ENCODE measurements at places on chromosomes 1 and 21.
A peak's percentile ranks its signal among the peaks of the same experiment; 100 is the strongest.

- DNase-seq, result no peak
Observed at GRCh38 chr1:160429125-160429561, 28.8 kb downstream of the VANGL2 start.

DNA sequence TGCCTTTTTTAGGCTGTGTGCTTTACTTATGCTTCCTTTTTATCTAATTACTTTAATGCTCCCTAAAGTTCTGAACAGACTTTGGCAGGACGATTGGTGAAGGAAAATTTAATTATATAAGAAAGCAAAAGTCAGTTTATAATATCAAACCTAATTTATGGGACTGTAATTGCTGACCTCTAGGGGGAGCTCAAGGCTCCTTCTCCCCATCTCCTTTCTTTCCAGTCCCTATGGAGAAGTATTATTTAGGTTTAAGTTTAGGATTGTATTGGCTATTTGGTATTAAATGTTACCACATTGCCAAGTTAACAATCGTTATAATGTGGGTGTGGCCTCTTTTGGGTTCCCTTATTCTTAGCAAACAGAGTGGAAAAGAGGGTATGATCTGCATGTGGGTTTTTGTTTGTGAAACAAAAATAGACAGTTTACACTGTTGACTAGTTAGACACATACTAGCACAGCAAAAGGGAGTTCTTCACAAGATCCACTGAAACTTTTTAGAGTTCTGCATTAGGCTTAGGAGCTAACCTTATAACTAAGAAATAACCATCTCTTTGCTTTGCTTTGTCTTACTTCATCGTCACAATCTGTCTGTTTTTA is 48.2 kb upstream of the TNFSF4 start:
- DNase-seq, result peak; percentile 60

DNA sequence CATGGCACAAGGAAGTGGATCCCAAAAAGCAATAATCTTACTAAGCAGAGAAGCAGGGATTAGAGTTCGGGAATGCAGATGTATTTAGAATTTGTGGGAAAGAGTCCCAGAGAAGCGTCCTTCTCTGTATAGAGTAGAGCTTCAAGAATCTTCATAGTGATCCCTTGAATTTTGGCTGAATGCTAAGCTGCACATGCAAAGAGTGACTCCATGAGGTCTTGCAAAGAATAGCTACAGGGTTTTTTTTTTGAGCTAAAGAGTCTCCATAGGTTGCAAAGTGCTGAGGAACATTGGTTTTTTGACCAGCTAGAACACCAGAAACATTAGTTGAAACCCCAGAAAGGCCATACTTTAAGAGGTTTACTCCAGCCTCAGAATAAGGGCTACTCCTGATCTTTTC is 206.7 kb downstream of the CTH start:
- DNase-seq, result no peak

DNA sequence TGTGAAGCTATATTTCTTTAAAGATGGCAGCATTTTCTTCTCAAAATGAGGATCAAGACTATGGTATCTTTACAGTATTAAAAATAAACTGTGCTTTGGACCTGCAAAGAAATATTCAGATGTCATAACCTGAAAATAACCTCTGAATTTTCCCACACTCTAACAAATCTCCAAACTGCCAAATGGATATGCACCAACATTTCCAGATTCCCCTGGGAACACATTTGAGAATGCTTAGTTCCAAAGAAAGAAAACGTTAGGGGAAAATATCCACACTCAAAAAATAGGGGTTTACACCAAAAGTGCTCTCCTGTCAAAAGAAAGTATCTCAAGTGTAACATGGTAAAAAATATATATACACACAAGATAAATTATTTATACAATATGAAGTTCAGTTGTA is 69.1 kb upstream of the ARHGAP29 start:
- DNase-seq, result no peak

DNA sequence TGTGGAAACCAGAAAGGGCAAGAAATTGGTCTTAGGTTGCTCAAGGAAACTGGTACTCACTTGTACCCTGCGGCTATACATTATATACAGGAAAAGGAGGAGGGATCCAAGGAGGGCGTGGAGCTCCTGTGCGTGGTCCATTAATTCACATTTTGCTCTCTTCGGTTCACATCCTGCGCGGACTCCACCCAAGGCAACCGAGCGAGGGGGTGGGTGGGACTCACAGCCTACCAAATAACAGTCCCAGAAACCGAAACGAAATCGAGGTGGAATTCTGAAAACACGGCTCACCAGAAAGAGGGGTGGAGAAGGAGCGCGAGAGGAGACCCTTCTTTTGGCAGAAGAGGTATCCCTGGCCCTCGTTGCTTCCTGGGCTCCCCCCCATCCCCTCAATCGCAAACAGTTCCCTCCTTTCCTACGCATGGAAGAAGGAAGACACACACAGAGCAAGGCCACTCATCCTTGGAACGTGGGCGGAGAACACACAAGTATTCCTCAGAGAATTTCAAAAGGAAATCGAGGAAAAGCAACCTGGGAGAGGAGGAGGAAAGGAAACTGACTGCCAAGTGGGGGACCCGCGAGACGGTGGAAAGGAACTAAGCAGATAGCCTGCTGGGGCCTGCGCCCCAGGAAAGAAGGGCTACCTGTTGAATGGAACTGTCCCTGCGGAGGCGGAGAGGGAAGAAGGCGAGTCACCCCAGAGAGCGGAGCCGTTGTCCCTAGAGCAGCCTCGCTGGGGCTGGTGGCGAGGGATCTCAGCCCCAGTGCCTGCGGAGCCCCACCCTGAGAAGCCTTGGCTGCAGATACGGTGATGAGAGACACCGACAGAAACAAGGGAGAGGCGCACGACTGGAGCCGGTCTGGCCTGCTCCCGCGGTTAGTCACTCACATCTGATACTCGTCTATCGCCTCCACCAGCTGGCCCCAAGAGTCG is 705 bp downstream of the AIDA start:
- peak; percentile 68 for DNase-seq

Measured in iris pigment epithelial cell (primary cell).